ENCODE measurements at places on chromosomes 16 and 17.

DNA sequence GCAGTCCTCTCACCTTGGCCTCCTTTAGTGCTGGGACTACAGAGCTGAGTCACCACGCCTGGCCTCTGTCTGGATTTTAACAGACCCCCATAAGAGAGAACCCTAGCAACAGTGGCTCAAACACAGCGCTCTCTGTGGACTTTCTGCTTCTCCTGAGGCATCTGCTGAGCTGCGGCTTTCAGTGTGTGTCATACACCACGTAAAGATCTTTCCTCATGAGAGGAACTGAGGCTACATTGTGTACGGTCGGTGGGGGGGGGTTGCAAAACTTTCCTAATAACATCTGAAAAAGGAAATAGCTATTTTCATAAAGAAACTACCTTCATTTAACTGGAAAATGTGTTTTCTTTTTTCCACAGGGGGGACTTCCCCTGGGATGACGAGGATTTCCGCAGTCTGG, 32.9 kb downstream of the DEF8 start:
- no peak for DNase-seq

DNA sequence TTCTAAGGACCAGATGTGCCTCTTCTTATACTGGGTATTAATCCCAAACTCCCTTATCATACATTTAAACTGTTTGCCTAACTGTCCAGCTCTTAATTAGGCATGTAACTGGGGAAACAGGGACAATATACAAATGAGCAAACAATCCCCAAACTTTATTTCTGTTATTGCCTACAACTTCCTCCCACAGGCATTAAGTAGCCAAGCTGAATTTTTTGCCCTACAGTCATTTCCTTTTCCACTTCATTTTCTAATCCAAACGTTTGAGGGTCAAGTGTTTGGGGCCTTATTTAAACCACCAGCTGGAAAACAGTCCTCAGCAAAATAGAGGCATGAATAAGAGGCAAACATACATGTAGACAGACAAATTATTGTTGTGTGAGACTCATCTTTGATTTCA, 77.4 kb upstream of the CCL2 start:
- DNase-seq = no peak

DNA sequence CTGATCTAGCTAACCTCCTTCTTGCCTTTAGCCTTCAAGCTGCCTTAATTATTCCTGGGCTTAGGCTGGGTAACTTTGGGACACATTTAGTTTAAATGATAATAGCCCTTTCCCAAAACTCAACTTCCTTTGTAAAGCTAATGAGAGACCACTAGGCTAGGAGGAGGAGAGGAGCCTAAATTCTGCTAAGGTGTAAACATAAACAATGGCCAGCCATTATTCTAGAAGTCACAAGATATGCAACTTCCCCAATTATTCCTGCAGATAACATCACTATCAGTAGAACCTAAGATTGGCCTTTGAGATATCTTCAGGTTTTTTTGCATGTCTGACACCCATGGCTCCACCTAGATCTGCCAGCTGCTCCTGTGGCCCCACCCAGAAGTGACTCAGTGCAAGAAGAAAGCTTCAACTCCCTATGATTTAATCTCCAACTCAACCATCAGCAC, 131.2 kb upstream of the FAM20A start:
- no peak for DNase-seq

DNA sequence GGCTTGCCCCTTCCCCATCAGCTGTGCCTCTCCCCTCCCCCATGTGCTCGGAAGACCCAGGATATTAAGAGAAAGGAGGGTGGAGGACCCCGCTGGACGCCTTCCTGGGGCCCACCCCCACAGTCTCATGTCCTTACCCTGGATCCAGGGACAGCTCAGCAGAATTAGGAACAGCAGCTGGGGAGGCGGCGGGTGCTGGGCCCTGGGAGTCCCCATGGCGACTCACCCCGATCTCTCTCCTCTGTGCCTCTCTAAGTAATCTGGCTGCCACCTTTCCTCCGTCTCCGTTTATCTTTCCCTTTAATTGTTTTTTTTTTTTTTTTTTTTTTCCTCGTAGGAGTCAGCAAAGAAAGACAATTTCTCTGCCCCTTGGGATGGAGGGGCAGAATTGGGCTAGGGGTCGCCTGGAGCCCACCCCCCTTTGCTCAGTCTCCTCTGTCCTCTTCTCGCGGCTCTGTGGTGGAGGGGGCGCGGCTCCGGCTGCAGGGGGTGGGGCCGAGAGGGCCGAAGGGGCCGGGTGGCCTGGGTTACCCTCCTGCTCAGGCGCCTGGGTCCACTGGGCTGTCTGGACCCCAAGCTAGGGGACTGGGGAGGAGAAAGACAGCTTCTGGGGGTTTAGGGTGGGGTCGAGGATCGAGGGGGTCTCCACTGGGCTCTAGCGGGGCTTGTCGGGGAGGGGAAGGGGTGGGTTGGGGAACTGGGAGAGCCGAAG, 390 bp downstream of the SEZ6L2 start:
- DNase-seq = no peak

DNA sequence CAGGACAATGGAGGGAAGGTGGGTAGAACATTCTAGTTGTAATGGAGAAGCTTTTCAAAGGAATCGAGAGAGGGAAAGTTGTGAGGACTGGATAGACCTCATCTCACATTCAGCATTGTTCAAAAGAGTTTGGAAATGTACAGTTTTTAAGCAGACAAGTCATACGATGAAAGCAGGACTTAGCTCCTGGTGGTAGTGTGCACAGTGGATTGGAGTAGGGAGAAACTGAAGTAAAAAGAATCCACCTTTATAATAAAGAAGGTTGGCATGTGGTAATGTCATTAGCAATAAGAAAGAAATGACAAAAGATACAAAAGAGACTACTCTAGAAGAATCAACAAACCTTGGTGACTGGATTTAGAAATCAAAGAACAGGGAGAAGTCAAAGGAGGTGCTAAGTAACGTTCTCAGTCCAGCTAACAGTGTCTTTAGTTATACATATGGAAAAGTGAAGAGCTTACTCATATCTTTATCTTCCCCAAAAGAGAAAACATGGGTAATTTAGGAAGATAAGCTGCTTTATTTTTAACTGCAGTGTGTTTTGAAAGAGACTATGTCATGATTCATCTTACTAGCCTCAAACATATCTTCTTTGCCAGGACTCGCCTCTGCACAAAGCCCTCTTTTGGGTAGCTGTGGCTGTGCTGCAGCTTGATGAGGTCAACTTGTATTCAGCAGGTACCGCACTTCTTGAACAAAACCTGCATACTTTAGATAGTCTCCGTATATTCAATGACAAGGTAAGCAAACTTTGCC, 18.7 kb upstream of the EVI2A start:
- DNase-seq = no peak

DNA sequence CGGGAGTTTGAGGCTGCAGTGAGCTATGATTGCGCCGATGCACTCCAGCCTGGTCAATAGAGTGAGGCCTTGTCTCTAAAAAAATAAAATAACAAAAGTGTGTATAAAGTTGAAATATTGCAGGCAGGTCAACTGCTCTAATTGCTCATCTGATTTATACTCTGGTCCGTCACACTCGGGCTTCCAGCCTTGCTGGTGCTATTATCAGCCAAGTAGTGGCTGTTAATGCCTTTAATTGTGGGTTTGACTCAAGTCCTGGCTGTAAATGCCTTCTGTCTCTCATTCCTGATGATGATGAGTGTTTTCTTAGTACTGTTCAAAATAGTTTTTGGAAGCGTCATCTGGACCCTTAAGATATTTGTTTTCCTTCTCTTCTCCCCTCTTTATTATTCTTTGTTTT, 18.4 kb downstream of the SYT17 start:
- DNase-seq = no peak

DNA sequence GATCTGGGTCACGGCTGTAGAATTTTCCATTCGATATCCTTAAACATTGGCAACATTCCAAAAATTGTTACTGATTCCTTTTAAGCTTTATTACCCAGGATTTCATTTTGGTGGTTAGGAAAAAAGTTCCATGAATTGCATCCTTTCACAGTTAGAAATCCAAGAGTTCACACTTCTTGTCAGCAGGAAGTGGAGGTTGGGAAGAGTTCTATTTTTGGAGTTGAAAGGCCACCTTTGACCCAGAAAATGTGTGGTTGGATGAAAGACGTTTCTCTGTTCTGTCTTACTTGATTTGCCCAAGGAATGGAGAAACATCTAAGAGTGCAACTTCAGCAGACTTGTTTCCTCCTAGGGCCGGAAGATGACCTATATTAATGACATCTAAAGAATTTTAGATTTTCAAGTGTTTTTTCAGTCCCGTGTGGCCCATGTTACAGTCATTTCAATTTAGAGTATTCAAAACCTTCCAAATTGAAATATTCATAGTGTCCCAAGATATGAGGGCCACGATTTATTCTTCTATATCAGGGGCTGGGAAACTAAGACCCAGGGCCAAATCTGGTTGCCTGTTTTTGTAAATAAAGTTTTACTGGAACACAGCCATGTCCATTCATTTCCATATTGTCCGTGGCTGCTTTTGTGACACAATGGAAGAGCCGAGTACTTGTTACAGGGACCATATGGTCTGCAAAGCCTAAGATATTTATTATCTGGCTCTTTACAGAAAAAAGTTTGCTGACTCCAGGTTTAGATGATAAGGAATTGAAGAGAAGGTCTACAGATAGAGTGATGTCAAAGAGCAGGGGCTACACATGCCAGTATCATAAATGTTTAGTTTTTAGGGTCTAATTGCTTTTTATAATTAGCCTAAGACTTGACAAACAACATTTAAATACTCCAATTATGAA, 50.2 kb downstream of the CDK5R1 start:
- no peak for DNase-seq

- no peak for DNase-seq
Observed at GRCh38 chr16:1825864-1826690, 548 bp downstream of the HAGH start.

All from NCI-H1694 treated with DMSO at 0.1 percent for 48 hours (cell line).